DND-41 (cell line): ENCODE measurements at places on chromosomes 7 and 10.

- DNase-seq, result no peak
Measured at GRCh38 chr7:130048906-130049305, 2.3 kb downstream of the ZC3HC1 start.

- DNase-seq, result no peak
Measured at GRCh38 chr7:115965796-115966475, 64.6 kb downstream of the TFEC start.

GRCh38 chr10:97849103-97849686 is 448 bp upstream of the GOLGA7B start:
- DNase-seq, result no peak

DNA sequence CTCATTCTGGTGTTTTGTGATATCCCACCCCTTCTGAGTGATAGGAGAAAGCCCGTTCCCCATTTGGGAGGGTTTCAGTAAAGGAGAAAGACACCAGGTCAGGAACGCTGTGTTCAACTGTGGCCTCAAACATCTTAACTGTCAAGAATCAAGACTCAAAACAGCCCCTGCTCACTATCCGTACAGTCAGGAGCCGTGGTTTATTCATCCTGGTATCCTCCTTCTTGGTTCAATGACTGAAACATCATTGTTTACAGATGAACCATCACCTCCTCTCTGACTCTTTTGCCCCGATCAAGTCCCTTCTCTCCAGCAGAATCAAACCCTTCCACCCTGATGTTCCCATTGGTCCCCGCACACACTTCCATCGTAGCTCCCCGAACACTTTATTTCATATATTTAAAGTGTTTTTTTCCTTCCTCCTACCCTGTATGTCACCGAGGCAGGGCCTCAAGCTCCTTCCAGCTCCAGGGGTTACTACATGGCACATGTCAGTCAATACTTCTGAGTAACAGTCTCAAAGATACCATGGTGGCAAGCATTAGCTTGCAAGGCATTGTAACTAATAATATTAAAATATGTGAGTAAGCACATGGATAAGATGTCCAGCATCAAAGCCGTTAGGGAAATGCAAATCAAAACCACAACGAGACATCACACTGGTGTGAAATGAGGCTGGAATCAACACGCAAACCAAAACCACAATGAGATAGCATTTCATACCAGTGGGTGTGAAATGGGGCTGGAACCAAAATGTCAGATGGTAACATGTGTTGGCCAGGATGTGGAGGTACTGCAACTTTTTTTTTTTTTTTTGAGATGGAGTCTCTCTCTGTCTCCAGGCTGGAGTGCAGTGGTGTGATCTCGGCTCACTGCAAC is 124.7 kb upstream of the C1QL3 start:
- no peak for DNase-seq

DNA sequence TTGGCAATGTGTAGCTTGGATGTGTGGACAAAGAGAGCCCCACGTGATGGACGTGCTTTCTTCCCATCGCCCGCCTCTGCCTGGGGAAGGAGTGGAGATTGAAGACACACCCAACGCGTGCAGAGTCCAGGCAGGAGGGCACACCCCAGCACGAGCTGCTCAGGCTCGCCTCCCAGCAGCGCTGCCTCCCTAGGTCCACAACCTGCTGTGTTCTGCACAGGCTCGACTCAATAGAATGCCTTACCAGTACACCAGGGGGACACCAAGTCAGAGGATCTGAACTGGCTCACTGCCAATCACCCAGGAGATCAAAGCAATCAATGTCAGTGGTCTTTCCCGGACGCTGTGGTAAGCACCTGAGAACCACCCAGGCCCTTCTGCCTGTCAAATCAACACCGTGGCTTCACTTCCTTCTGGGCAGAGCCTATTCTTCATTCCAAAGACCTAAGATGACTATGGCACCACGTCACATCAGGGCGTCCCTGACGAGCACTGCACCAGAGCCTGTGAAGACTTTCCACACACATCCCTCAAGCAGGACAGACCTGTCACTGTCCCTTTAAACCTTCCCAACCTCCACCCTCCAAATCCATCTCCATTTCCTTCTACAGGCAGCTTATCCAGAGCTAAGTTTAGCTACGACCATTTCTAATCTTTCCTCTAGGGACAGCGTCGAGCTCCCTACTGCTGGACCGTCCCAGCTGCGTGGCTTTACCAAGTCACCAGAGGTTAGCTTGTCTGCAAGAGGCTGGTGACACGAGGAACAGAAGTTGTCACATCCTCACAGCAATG is 72.3 kb downstream of the AMZ1 start:
- DNase-seq, result no peak

DNA sequence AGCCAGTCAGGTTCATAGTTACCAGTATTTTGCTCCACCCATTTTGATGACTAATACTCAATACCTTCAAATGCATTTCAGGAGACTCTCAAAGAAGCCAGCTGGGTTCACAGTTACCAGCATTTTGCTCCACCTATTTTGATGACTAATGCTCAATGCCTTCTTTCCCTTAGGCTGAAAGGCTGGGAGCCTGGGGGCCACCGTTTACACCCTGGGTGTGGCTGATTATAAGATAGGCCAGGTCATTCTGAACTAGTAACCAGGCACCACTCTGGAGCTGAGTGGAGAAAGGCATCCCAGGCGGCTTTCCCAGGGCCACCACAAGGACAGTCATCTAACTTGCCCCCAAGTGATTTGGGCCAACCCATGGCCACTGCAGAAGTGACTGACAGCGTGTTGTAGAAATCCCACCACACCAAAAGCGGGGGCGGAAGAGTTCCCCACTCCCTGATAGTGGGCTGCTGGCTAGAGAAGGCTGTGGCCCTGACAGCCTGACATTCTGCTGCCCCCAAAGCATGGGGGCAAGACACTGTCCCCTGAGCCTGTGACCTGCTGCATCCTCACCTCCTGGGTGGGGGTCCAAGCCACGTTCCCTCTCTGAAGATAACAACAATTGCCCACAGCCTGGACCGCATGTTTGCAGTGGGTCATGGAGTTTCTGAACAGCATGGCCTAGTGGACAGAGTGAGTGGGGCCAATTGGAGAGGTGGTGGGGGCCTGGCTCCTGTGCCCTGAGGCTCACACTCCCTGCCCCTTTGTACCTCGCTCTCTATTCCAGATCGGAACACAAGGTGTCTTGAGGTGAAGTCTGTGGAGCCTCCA is 23.0 kb upstream of the ZNF488 start:
- no peak for DNase-seq

GRCh38 chr7:4164556-4164955 is 517.5 kb upstream of the FOXK1 start:
- DNase-seq, result no peak

- DNase-seq, result no peak
Measured at GRCh38 chr7:49151146-49151545, 226.8 kb downstream of the CDC14C start.

- DNase-seq, result no peak
Measured at GRCh38 chr7:1066242-1066588, 21.7 kb upstream of the GPER1 start.

GRCh38 chr10:33320288-33320687 is 14.2 kb downstream of the NRP1 start:
- no peak for DNase-seq

DNA sequence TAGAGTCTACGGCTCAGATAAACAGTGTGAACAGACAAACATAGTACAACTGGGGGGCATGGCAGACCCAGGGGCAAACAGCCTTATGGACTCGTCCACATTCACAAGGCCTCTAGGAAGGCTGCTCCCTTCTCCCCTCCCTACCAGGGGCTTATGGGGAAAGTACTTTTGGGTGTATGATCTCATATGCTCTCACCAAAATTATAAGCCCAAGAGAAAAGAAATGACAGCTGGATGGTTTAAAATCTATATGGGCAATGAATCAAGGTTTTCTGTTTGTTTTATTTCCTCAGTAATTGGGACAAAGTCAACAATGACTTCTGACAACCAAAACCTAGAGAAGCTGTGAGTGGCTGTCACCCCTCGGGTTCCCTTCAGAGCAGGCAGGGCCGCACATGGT is 144.4 kb downstream of the PKD1L1 start:
- DNase-seq, result no peak

- DNase-seq, result no peak
Measured at GRCh38 chr7:292826-293225, 2.9 kb downstream of the FOXL3 start.

DNA sequence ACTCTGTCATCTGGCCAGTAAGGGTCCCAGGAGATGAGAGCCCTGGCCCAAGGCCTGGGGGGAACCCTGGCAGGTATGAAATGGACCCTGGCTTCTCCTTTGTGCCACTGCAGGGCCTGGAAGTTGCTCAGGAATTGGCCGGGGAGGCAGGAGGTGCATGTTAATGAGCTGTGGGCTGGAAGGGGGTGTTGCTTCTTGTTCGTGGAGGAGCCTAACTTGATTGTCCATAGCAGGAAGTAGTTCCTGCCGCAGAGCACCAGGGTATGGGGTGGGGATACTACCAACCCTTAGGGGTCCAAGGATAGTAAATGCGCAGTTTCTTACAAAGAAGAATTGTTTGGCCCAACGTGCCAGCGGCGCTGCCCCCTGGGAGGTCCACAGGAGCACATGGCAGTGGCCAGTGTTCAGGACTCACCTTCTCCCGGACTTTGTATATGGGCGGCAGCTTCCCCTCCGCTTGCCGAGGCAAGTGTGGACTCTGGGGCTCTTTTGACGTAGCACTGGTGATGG is 21.5 kb downstream of the TEX36 start:
- no peak for DNase-seq
